ENCODE measurements at places on chromosomes 1 and 21. TPM values are rescaled to one million over a fixed set of nuclear protein-coding genes. Genes with fewer than 3 reads are reported as not detected.

DNA sequence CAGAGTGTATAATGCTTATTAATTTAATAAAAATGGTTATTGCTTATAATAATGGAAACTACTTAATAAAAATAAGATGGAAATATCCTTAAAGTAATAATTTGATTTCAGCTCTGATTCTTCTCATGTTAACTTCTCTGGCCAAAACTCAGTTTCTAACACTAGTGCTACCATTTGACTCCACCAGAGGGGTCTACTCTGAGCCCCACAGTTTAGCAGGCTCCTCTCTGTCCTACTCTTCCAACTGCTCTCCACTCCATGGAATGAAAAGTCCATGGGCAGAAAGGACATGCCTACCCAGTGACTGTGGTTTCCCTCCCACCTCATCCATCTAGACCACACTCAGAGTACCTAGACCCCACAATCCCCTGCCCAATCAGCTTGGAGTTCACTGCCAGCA, 489.1 kb upstream of the CAMK1G start:
- no peak for DNase-seq

DNA sequence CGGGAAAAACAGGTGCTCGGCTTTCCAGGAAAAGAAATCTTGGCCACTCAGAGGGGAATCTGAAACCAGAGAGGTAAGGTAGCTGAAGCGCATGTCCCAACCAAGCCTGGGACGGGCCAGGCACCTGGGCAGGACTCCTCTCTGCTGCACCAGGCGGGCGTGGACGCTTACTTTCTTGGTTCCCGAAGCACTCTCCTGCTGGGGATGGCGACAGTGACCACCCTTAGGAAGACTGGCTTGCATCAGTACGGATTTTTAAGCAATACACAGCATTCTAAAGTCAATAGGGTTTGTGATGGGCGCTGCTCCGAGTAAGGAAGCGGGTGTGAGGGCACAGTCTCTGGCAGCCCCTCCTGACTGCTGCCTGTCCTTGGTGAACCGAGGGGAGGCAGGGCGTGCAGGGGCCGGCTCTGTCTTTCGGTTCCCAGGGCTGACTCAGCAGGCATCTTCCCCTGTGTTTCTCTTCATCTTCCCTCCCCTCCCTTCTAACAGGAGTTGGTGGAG, 74.9 kb upstream of the ANGPTL1 start:
- no peak for DNase-seq

The HIVEP3 gene
- 1.6 TPM for total RNA-seq

The CNR2 gene
- total RNA-seq, result not detected

GRCh38 chr1:19706136-19706535, 41.5 kb downstream of the HTR6 start:
- no peak for DNase-seq

DNA sequence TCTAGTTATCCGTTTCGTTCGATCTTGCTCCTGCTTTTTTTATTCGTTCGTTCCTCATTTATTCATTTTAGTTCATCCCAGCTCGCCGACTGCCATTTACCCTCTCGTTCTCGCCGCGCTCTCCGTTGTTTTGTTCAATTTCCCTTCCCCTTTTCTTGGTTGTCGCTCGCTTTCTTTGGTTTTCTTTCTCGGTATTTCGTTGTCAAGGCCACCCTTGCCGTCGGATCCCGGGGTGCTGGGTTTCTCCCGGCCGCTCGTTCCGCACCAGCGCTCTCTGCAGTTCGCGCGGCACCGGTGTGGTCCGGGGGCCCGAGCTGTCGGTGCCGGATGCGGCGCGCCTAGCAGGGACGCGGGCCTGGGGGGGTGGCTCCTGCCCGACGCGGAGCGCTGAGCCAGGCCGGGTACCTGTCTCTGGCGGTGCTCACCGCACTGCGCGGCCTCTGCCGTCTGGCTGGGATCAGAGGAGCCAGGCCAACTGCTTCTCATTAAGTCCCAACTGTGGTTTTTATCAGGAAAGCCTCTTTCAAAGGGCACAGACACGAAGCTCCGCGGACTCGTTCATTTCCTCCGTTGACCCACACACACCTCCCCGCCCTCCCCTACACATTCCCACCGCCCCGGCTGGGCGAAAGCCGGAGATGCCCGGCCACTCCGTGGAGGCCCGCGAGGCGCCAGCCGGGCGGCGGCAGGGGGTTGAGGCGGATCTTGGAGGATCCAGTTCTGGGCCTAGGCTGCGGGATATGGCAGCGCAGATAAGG, 1.6 kb downstream of the ALX3 start:
- no peak for DNase-seq

DNA sequence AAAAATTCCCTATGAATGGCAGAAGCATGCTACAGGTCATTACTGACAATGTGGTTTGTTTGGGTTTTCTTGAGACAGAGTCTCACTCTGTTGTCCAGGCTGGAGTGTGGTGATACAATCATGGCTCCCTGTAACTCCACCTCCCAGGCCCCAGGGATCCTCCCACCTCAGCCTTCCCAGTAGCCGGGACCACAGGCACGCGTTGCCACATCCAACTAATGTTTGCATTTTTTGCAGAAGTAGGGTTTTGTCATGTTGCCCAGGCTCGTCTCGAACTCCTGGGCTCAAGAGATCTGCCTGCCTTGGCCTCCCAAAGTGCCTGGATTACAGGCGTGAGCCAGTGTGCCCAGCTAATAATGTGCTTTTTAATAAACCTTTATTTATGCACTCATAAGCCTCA, 259.1 kb downstream of the NFIA start:
- no peak for DNase-seq

- DNase-seq, result no peak
These were observed 33.4 kb downstream of the OBSCN start for GRCh38 chr1:228241259-228241658.

DNA sequence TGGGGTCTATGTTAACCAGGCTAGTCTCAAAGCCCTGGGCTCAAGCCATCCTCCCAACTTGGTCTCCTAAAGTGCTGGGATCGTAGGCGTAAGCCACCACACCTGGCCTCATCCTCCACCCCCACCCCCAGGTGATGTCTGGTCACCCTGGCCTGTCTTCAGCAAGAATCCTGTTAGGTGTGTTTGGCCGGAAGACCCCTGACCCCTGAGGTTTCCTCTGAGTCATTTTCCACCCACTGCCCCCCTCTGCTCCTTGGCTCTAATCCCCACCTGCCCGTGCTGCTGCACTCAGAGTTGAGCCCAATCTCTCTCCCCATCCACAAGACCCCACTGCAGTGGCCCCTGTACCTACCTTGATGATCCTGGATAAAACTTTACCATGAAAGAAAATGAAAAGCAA, 25.2 kb downstream of the SLC66A1 start:
- no peak for DNase-seq

DNA sequence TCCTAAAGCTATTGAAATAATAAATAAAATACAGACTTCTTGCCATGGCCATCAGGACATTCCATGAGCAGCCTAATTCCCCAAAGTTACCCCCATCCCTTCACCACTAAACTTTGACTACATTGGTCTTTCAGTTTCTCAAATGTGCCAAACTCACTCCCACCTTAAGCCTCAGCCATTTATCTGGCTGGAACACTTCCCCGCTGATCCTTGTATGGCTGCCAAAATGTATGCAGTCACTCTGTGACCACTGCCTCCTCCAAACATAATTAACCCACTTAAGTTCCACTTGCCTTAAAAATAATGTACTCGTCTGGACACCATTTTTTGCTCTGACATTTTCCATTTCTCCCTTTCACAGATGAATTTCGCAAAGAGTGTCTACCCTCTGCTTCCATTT, 407.4 kb downstream of the NTNG1 start:
- no peak for DNase-seq

The HHIPL2 gene
- total RNA-seq, result not detected

GRCh38 chr1:207711285-207711684, 40.6 kb upstream of the CD46 start:
- peak; percentile 22 for DNase-seq

DNA sequence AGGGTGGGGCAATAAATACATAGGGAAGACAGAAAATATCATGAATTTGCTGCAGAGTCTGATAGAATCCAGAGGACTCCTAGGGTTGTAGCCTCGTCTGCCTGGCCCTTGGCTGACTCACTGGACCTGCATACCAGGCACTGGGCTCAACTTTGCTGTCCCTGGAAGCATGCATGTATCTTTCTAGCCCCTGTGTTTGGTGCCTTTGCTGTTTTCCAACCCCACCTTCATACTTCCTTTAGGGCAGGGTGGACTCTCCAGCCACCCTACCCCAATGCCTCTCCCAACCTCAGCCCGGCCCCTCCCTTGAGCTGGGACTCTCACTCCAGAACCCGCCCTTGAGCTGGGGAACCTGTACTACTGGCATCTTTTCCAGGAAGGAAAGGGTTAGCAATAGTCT, 1.2 kb downstream of the RAB25 start:
- no peak for DNase-seq

- no peak for DNase-seq
These were observed 11.6 kb upstream of the LRRC53 start for GRCh38 chr1:74523873-74524480.

- DNase-seq, result no peak
These were observed 86.9 kb downstream of the SMYD2 start for GRCh38 chr1:214367841-214368240.

The HPCA gene
- not detected for total RNA-seq

The WNT3A gene
- total RNA-seq, result not detected

The ADAMTS4 gene
- total RNA-seq, result 8.2 TPM

The GBP1 gene
- total RNA-seq, result 88.3 TPM

The CLCA1 gene
- total RNA-seq, result under 0.01 TPM

The TBX15 gene
- total RNA-seq, result under 0.01 TPM

- no peak for DNase-seq
These were observed 9.9 kb downstream of the IKBKE start for GRCh38 chr1:206480211-206480610.

GRCh38 chr1:208923946-208924720, 659.4 kb upstream of the CAMK1G start:
- DNase-seq, result no peak

GRCh38 chr1:174769961-174770549, 229.7 kb upstream of the CACYBP start:
- peak; percentile 59 for DNase-seq

The SZT2 gene
- total RNA-seq, result 35.4 TPM

GRCh38 chr1:222331765-222332164, 216.1 kb downstream of the HHIPL2 start:
- DNase-seq, result peak; percentile 3

- no peak for DNase-seq
These were observed 78.4 kb downstream of the OLFM3 start for GRCh38 chr1:101918277-101918676.

- DNase-seq, result peak; percentile 55
These were observed 44.5 kb downstream of the SLC22A15 start for GRCh38 chr1:116020668-116021272.

The SLAMF8 gene
- total RNA-seq, result not detected

DNA sequence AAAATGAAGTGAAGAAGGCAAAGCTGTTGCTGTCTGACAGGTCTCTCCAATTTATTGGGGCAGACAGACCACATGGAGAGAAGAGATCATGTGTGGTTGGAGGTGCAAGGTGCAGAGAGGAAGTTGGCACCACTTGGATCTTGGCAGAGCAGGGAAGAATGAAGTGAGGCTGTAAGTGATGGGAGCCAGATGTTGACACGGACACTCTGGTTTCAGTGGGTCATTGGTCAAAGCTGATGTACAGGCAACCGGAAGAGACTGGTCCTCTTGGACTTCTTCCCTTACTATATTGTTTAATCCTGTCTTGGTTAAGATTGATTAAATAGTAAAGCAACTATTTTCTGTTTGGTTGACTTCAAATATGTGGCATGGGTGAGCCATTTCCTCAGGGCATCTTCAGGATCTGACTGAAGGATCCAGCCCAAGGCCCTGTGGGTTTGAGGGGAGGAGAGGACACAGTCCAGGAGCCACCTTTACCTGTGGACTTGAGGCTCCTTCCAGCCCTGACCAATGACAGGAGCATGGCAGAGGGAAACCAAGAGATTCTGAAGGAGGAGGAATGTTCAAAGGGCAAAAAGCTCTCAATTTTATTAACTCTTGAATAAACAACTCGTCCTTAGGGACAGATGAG, 49.4 kb downstream of the NENF start:
- DNase-seq, result no peak

GRCh38 chr1:20936216-20936615, 149.1 kb upstream of the HP1BP3 start:
- DNase-seq, result peak; percentile 14

The SHISAL2A gene
- not detected for total RNA-seq

GRCh38 chr1:89311757-89312156, 39.1 kb upstream of the GBP5 start:
- DNase-seq, result peak; percentile 10

The ERICH3 gene
- total RNA-seq, result not detected

- no peak for DNase-seq
These were observed 337.7 kb downstream of the DISC1 start for GRCh38 chr1:231964241-231964640.

DNA sequence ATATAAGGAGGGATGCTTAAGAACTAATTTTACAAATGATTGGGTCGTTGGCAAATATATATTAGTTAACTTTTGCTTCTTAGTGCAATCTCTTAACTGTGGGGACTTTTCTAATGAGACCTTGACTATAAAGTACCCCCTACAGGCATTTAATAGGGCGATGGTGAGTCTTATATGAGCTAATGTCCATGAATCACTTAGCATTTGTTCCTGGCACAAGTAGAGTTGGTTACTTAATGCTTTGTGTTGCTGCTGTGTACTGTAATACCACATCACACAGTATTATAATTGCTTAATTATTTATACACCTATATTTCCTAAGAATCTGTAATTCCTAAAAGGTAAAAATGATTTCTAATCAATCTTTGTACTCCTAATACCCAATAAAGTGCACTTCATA, 25.3 kb upstream of the TMCO1 start:
- no peak for DNase-seq
